ENCODE measurements at places on chromosomes 7 and 10.

DNA sequence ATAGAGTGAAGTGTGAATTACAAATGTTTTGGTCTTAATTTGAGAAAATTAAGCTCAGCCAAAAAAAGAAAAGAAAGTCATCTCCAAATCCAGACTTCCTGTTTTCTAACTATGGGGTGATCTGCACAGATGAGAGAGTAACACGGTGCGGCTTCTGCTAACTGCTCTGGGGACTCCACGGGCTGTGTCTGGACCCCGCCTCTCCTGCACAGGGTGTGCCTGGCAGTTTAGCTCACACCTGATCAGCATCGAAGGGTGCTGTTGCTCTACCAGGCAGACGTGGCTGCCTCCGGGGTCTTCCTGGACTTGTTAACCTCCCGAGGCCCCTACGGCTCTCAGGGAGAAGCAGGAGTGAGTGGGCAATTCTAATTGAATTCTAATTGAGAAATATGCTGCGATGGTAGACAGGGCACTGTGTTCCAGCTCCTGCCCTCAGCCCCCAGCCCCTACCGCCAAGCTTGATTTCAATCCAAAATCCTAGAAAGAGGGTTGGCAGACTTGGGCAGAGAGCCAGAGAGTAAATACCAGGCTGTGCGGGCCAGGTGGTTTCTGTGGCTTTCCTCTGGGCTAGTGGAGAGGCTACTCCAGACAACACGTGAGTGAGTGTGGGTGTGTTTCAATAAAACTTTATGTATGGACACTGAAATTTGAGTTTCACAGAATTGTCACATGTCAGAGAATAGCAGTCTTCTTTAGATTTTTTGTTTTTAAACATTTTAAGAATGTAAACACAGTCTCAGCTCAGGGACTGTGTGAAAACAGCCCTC is 13.4 kb downstream of the SHH start:
- DNase-seq: no peak

DNA sequence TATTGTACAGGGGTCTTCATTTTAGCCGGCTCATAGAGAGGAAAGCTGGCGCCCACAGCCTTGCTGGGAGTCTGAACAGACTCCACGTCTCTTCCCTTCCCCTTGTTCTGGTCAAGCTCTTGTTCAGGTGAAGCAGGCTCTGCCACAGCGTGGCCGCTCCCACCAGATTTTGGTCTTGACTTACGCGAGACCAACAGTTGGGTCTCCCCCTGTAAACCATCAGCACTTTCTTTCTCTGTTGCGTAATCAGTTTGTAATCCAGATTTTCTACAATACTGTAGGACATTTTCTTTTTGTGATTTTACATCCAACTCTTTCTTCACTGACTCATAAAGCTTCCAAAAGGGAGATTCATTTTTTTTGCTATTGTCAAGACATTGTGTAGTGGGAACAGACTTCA is 10.9 kb downstream of the MKI67 start:
- no peak for DNase-seq

- DNase-seq: no peak
Observed at GRCh38 chr10:1257274-1257673, 201.1 kb downstream of the WDR37 start.

- no peak for DNase-seq
Observed at GRCh38 chr7:74306004-74306729, 17.0 kb downstream of the CLIP2 start.

DNA sequence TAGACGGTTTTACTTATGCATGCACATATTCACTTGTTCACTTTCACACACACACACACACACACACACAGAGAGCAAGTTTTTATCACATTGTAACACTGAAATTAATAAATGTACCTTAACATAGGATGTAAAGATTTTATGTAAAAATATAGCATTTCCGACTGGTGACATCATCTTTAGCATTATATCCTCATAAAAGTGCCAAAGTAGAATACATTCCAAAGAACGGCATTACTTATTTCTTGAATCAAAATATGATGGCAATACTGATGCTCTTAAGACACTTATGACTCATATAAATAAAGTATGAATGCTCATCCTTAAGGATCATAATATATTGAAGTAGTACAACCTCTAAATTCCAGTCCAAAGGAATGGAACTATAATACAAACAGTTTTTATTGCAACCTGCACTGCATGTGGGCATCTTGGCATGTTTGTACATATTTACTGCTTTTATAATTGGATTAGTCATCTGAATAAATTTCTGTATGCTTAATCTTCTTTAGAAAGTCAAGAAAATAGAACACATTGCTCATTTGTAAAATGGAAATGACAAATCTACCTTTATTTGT is 290.0 kb upstream of the SEMA3A start:
- no peak for DNase-seq

- no peak for DNase-seq
Observed at GRCh38 chr10:133141144-133141957, 18.7 kb upstream of the KNDC1 start.

Data from AG09319 (cell line).